ENCODE measurements at places on chromosomes 7 and 10.

DNA sequence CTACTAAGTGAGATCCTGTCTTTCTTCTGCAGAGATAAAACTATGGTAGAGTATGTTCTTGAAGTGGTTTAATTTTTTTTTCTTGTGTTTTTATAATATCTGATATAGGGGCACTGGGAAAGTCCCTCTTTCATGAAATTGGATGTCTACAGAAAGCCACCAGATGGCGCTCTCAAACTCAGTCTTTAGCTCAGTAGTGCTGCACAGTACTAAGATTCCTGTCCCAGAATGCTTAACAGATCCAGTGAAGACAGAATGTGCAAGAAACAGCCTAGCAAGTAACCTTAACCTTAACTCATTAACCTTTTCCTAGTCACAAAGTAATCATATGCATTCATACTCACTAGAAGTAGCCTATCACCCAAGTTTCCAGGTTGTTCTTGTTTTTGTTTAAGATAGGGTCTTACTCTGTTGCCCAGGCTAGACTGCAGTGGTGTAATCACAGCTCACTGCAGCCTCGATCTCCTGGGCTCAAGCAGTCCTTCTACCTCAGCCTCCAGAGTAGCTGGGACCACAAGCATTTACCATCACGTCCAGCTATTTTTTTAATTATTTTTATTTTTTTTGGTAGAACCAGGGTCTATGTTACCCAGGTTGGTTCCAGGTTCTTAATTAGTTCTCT, 56.7 kb downstream of the IDE start:
- peak; percentile 36 for DNase-seq

DNA sequence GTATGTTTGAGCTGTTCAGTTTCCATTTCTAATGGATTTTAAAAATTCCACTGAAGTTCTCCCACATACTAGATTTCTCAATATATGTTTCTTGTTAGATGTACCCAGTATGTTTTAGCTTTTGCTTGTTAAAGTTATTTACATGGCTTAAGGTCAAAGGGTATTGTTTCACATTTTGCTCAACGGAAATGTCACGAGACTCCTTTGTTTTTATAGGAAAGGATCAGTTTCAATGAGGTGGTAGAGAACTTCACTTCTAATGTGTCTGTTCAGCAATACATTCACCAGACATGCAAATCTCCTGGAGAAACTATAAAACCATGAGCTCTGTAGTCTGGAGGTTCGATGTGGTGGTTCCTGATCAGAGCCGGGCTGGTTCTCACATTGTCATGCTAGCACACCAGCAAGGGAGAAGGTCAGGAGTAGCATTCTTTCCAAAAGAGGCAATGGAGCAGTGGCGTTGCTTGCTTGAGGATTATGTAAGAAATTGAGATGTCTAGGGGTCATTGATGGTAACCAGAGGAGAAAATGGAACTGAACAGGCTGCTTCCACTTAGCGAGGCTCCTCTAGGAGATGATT, 114.0 kb downstream of the RAB18 start:
- no peak for DNase-seq

DNA sequence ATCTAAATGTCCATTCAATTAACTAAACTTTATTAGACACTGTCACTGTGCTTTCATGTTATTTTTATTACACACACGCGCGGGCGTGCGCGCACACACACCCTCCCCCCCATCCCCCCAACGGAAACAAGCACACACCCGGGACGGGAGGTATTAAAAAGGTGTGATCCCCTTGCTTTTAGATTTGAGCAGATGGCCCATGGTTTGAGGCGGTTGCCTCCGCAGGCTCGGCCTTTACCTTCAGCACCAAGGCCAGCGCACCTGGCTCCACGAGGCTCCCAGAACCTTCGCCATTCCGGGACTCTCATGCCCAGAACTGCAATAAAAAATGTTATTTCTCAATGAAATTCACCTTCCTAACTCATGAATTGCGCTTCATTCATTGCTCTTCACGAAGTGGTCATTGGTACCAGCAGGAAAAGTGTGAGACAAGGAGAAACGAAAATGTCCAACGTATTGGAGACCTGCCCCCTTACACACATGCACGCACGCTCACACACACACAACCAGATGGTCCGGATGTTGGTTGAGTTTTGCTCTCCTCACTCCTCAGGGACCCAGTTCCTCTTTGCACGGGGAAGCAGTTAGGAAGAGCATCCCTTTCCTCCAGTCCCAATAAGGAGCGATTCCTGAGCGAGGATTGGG, 20.8 kb upstream of the PTF1A start:
- no peak for DNase-seq

DNA sequence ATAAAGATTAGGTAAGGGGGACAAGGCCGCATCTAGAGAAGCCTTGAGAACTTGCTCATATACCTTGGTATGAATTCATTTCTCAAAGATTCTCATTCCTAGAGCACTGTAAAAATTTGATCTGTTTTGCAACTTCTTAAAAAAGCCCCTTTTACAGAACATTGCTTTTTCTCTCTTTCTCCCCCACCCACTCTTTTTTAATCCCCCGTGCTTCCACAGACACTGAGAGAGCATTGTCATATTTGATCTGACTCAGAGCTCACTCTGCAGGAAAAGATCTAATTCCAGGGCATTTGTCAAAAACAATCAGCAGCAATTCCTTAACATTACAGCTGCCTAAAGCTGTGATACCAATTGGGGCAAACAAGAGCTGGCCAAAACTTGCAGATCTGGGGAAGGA, 92.0 kb downstream of the ARHGAP22 start:
- DNase-seq = no peak

- DNase-seq = no peak
Observed at GRCh38 chr7:99244939-99245338, 27.7 kb upstream of the MYH16 start.

DNA sequence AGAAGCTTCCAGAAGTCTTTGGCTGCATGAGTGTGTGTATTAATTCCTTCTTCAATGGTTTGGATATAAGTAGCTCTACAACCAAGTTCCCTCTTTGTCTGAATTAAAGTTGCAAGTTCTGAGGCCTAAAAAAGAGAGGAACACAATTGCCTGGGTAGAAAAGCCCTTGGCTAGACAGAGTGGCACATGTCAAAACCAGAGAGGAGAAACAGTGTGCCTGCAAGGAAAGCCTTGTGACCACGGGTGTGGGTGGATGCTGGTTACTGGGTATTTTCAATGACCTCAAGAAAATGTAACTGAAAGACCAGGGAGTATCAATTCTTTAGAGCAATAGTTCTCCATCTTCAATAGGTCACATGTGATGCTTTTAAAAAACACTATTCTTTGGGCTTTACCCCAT, 148.3 kb downstream of the SVIL start:
- no peak for DNase-seq

DNA sequence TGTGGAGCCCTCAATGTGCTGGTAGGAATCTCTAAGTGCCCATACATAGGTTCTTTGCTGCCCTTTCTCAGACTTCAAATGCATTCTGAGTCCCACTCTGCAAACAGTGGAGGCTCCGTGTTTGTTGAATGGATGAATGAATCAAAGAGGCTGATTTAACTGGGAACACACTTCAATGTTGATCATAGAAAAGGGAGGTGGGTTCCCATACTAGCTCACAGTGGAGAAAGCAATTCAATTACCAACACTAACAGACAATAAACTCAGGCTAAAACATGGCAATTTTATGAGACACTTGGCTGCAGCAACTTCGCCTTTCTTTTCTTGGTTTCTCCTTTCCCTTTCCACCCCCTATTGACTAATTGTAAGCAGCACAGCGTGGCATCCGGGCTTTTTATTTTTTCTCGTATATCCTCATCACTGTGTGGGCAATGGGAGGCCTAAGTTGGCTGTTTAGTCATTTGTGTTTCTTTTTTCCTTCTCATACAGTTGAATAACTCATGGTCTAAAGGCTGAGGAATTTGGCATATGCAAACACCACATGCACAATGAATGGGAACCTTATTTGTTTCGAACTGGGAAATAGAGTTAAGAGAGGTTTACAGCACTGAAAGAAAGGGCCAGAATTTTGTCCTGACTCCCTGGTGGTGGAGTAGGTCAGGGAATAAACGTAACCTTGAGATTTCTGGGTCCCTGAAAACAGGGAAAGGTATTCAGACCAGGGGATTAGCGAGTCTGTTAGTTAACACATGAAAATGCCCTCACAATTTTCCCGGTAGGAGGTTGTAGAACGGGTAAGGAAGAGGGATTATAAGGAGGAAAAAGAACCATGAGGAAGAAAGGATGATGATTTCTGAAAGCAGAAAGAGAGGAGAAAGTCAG, 858.5 kb downstream of the KCNMA1 start:
- DNase-seq = no peak

DNA sequence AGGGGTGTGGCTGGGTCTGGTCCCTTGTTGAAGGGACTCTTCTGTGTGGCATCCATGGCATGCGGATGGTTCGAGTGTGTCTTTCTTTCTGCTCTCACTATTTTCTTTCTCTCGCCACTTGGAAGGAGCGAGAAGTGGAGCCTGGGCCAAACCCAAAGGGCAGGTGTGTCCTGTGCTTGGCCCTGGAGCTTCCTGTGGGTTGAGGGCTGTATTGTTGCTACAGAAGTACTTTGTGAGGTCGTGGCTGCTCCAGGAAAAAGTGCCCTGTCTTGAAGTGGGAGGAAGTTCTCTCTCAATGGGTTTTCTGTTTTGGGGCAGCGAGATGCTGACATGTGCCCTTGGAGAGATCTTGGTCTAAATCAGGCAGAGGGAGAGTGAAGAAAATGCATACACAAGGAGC, 72.0 kb downstream of the DOCK1 start:
- DNase-seq = no peak

- DNase-seq = no peak
Observed at GRCh38 chr7:84372155-84372621, 177.6 kb upstream of the SEMA3A start.

DNA sequence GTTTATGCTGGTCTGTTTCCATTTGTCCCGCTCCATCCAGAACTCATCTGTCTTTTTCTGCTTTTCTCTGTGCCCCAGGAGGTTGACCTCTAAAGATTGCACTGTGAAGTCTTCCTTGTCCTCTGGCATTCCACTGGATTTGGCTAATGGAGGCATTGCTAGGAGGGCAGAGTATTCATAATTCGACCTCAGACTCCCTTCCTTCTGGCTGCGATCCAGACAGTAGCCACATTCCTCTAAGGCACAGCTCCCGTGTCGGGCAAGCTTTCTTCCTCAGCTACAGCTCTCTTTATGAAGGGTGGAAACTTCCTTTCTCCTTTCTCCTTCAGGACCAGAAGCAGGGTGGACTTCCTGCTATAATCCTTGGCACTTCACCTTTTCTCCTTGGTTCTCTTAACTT, 175.9 kb downstream of the BAMBI start:
- no peak for DNase-seq

GRCh38 chr10:129210876-129211275, 256.2 kb upstream of the MGMT start:
- DNase-seq = no peak

GRCh38 chr7:83455612-83456011, 193.3 kb downstream of the SEMA3E start:
- DNase-seq = no peak

DNA sequence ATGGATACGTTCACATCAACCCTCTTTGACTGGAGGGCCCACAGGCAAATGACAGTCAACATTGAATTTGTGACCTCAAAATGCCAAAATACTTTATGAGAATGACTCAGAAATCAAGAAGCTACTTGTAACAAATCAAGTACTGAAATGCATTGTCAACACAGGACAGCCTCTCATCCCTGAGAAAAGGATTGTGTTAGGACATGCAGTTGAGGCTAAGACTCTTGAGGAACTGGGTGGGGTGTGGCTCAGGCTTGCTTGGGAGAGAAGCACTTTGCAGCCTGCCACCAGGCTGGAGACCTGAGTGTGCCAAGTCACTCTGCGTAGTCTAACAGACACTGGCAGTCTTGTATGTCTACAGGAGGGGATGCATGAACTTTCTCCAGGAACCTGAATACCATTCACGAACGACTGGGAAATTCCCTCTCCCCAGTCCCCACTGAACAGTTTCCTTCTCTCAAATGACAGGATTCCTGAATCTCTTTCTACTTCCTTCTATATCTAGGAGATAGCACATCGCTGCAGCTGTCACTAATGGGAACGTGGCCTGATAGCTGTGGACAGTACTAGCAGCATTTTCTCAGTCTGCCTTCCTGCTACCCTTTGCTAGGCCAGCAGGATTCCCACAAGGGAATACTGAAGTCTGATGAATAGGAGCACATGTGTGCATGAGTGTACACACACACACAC, 3.3 kb upstream of the SMO start:
- DNase-seq = no peak

- no peak for DNase-seq
Observed at GRCh38 chr7:87885018-87885417, 8.7 kb downstream of the DBF4 start.

DNA sequence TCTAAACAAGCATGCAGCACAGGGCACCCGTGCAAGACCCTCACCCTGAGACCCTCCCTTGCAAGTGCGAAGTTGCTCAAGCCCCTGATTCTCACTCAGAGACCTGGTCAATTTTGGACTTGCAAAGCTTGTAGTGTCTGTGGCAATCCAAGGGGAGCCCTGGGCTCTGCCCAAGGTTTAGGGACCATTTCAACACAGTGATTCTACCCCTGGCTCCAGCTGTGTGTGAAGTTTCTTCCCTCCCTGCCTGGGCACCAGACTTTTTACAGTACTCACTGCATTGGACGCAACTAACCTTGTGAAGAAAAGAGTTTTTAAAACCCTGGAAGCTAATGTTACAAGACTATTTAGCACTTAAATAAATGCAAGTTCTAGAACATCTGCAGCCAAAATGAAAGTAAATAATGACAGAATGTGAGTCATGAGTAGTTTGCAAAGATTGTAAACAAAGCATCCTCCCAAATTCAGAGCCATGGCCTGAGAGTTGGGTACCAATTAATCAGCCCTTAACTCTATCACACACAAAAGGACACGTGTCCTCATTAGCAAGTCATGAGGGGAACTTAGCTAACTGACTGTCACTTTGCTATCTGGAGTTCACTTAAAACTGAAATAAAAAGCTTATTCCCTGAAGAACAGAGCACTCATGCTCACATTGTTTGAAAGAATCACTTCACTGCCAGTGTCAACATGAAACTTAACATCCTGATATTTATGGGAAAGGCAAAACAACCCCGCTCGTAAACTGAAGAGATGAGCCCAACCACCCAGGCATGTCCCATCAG, 48.1 kb downstream of the RGS10 start:
- DNase-seq = no peak

DNA sequence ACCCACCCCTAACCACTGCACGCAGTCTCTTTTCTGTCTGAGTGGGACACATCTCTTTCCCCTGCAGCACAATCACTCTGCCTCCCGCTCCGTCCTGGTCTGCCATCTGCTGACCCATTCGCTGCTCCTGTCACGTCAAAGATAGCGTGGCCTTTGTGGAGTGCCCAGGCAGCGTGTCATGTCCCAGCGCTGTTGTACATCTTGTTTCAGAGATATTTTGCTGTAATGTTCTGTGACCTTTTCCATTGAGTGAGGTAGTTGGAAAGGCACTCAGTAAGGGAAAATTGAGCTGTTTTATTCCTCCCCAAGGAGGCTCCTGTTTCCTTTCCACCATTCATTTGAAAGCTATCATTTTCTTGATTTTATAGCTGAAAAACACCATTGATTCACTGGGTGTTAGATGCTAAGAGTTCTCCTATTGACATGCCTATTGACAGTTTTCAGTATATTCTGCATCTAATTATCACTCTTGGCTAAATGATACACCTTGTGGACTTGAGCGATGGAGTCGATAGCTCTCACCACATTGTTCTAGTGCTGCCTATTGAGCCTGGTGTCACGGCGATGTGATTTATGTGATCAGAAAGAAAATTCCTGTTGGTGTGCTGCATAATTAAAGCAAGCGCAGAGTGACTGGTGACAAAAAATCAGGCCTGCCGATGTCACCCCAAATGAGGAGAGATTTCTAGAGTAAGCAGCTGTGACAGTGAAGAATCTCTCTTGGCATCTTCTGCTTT, 372.6 kb downstream of the LRMDA start:
- DNase-seq = no peak

All from NCI-H2029 (cell line).